Epithelial cell of prostate (primary cell): ENCODE measurements at places on chromosomes 13 and 19.
A peak's percentile ranks its signal among the peaks of the same experiment; 100 is the strongest.

DNA sequence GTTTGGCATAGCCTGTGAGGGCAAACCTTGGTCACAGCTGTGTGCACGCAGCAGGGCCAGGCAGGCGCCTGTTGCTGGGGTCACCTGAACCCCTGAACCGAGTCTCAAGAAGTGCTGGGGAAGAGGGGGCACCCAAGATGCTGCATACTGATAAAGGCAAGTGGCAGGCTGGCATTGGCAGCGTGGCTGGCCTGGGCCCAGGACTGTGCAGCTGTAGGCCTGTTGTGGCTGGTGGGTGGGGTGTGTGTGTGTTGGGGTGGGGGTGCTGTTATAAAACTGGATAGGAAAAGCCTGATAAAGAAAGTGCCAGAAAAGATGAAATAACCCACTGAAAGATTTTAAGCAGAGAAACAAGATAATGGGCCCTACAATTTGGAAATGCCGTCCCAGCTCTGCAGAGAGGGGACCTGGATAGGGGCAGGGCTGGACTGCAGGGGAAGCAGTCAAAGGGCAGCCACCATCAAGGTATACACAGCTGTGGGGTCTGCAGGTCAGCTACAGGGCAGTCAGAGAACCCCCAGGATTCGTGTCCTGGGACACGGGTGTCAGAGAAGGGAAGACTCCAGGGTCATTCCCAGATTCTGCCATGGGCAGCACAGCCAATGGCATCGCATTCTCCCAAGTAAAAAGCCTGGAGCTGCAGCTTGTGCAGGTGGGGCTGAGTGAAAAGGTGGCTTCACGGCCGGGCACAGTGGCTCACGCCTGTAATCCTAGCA, 33.2 kb downstream of the CILP2 start:
- no peak for DNase-seq

GRCh38 chr19:42028304-42029216, 34.5 kb upstream of the ATP1A3 start:
- DNase-seq = no peak

DNA sequence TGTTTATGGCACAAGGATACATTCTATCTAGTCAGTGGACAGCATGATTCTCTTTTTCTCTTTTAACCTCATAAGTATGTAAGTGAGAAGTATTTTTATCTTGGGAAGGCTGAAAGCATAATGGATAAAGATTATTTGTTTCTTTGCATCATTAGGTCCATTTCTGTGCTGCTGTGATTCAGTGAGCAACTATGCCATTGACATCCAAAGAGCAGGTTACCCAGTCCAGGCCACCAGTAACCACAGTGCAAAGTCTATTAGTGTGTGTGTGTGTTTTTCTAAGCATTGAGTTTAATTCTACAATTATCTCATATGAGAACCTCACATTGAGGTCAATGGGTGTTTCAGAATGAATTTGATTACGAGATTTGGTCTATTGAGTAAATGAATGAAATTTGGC, 158.8 kb upstream of the DACH1 start:
- DNase-seq = no peak

GRCh38 chr13:51244637-51245405, 22.6 kb downstream of the FAM124A start:
- DNase-seq = no peak

DNA sequence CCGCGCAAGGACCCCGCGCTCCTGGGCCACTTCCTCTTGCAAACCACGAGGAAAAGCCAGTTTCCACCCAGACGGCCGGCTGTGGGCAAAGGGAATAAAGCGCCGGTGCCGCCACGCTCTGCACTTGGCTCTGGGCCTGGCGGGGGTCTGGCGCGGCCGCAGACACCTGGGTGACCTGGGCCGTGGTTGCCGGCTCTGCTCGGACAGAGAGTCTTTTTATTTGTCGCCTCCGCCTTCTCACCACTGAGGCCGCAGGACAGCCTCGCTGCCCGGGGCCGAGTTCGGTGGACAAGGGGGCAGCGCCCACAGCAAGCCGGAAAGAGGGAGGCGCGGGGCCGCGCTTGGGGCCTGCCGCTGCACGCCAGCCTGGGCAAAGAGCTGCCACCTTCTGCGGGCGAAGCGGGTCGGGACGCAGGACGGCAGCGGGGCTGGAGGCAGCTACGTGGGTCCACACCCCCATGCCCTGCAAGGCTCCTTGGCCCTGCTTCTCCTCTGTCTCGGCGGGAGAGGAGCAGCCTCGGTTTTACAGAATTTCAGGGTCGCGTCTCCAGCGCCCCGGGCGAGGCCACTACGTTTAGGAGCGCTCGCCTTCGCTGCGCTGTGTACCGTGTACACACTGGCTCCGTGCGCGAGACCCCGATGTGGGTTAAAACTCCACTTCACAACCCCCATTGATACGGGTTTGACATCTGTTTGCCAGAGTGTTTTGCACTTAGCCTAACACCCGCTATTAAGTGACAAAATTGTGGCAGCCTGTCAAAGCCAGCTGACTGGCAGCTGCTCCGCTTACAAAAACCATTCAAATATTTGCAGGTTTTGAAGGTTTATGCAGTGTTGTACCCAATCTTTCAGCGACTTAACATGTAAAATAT, 13.0 kb upstream of the SOX1 start:
- DNase-seq = no peak

GRCh38 chr19:46785980-46786235, 2.5 kb downstream of the SLC1A5 start:
- no peak for DNase-seq

GRCh38 chr19:16115301-16116039, 3.8 kb downstream of the RAB8A start:
- no peak for DNase-seq

GRCh38 chr13:42356184-42356575, 84.2 kb downstream of the AKAP11 start:
- DNase-seq = no peak

DNA sequence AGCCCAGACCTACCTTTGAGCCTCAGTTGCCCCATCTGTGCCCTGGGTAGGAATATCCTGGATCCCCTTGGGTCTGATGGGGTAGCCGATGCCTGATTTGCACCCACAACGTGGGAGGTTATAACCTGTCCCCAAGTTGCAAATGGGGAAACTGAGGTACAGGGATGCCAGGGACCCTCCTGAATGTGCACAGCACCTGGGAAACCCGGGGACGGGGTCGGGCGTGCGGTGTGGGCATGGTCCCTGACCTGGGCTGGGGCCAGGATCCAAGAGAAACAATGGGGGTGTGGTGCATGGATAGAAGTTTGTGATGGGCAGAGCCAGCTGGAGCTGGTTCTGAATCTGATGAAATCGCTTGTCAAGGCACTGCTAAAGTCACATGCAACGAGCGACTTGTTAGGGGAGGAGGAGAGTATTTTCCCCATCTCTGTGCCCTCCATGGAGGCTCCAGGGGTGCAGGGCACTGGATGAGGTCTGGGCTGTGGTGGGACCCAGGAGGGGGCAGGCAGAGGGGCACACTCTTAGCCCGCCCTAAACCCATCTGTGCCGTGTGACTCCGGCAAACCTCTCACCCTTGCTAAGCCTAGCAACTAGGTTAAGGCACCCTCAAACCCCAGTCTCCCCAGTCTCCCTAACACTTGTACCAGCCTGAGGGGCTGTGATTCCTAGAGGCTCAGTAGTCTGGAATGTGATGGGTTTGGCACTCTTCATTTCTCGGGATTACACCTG, 749 bp downstream of the GDF15 start:
- no peak for DNase-seq

DNA sequence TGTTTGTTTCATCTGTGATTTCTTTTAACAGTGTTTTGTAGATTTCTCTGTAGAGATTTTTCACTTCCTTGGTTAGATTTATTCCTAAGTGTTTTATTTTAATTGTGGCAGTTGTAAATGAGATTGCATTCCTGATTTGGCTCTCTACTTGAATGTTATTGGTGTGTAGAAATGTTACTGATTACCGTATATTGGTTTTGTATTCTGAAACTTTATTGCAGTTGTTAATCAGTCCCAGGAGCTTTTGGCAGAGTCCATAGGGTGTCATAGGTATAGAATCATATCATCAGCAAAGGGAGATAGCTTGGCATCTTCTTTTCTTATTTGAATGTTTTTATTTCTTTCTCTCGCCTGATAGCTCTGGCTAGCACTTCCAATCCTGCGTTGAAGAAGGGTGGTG, 1386.7 kb downstream of the SLITRK5 start:
- no peak for DNase-seq

DNA sequence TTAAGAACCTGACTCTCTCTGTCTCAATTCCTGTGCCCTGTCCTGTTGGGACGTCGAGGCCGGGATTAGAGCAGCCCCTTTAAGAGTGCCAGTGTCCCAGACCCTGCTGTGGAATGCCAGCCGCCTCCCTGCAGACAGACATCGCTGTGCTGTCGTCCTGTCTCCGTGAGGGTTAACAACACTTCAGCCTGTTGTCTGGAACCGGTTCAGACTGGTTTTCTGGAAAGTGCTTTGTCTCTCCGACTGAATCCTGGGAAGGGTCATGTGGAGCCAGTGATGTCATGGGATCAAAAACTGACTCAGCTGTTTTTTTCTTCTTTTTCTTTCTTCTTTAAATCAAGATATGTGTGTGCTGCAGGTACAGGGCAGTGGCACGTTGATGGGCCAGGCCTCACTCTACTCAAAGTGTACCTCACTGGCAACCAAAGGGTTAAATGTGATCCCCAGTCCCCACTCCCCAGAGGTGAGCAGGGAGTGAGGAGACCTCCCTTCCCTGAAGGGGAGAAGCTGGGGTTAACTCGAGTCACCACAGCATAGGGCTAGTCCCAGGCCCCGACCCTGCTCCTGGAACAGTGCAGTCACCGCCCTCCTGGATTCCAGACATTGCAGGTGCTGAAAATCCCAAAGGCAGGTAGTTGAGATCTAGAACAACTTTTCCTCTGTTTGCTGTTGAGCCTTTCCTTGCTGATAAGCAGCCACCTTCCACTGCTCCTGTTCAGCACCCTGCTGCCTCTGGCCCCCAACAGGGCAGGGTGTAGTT, 50.8 kb downstream of the TSSK6 start:
- peak; percentile 44 for DNase-seq

DNA sequence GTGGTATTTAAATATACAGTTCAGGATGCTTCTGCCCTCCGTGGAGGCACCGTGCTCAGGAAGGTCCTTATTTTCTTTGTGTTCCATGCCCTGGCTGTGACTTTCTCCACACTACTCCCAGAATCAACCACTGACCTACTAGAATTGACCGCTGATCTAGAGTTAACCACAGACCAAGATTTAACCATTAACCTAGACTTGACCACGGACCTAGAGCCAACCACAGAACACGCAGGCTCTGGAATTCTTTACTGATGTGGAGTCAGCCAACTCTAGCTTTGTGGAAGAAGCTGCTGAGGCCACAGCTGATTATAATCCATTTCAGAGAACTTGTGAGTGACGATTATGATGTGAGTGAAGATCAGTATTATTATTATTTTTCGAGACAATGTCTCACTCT, 18.0 kb downstream of the GTF2F2 start:
- no peak for DNase-seq

DNA sequence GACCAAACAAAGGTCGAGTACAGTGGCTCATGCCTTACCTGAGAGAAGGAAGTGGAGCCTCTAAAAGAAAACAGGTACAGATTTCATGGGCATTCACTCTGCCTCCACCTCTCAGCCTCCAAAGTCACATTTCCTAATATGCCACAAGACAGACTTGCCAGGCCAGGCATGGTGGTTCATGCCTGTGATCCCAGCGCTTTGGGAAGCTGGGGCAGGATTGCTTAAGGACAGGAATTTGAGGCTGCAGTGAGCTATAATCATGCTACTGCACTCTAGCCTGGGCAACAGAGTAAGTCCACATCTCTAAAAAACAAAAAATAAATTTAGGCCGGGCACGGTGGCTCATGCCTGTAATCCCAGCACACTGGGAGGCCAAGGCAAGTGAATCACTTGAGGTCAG, 10.9 kb upstream of the DNMT1 start:
- no peak for DNase-seq

GRCh38 chr19:54535601-54536000, 33.0 kb downstream of the LAIR2 start:
- no peak for DNase-seq

DNA sequence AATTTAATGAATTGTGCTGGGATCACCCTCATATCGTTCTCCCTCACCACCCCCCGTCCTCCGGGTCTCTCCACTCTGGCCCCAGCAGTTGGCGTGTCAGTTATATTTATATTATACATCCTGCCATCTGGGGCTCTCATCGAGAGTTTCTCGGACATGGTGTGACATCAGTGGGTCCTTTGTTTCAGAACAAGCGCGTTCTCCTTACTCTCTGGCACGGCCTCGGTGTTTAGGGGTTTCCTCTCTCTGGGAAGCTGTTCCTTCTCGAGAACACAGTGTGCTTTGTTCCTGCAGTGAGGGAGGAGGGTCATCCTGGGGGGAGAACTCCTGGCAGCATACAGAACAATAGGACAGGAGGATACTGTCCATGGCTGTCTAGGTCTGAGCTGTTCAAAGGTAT, 9.8 kb upstream of the MCF2L start:
- no peak for DNase-seq

DNA sequence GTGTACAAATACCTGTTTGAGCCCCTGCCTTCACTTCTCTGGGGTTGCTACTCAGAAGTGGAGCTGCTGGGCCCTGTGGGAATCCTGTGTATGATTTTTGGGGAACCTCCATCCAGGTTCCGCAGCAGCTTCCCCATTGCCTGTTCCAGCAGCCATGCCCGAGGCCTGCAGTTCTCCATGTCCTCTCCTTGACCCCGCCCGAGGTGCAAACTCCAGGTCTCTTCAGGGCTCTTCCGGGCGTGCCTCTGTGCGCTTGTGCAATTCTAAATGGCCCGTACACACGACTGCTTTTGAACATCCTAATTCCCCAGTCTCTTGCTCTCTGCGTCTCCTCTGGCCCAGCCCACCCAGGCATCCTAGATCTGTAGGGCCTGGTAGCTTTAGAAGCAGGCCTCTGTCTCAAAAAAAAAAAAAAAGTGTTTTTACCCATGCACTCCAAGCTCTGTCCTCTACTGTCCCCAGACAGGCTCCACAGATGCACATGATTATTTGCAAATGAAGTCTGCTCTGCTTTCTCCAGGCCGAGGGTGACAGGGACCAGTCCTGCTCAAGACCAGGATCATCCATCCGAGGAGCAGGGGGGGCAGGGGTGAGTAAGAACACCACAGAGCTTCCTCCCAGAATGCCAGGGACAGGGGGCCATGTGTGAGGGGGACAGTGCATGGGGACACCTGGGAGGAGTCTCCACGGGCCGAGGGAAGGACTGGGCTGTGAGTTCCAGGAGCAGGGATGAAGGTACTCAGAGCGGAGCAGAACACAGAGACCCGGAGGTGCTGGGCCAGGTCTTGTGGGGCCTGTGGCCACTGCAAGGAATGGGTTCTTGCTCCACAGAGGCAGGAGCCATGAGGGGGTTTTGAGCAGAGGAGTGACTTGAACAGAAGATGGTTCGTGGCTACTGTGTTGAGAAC, 51.7 kb downstream of the SLC7A9 start:
- no peak for DNase-seq

DNA sequence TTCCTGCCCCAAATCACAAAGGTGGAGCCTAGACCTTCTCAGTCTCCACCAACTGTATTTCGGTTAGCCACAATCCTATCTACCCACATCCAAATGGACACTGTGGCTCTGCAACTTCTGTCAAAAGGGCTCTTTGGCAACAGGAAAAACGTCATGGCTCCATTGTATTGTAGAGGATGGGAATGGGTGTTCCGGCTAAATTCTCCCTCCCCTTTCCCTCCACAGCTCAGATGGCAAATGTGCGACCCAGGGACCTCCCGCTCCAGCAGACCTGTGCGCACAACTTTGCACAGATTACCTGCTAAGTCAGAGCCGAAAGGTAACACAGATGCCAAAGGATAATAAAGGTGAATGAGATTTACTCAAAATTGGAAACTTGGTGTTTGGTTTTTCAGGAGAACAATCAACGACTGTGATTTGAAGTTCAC, 968 bp upstream of the KL start:
- DNase-seq = no peak
